K562 (cell line): ENCODE measurements at places on chromosomes 16 and 17.

- DNase-seq = no peak
- no peak overlapping the region for H3K4me3 ChIP-seq
- H3K27ac ChIP-seq = no peak overlapping the region
- no peaks in the 10 kb centered on the region for H3K27me3 ChIP-seq
Measured at GRCh38 chr17:60047590-60047989, 31.1 kb downstream of the HEATR6 start.

- no peaks in the 10 kb centered on the region for H3K27me3 ChIP-seq
- H3K36me3 ChIP-seq = no peaks in the 10 kb centered on the region
- H3K4me3 ChIP-seq = no peak overlapping the region
- DNase-seq = no peak
Measured at GRCh38 chr17:3978421-3979289, 14.4 kb upstream of the ATP2A3 start.

- H3K27me3 ChIP-seq = no peaks in the 10 kb centered on the region
- peak overlapping the region; percentile 85 for H3K27ac ChIP-seq
- peaks cover 88% of the 10 kb centered on the region for H3K36me3 ChIP-seq
Measured at GRCh38 chr16:15879255-15879811, 9.1 kb downstream of the CEP20 start.

DNA sequence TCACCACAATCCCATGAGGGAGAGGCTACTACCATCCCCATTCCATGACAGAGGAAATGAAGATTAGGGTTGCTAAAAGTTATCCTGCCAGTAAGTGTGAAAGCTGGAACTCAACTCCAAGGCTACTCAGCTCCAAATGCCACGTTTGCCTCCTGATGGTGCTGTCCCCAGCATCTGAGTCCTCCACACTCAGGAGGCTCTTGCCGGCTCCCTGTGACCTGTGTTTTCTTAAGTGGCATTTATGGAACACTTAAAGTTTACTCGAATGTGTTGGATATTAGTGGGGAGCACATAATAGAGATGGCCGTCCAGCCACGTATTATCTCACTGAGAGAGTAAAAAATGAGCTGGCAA lies 267.9 kb downstream of the CBLN1 start:
- H3K27ac ChIP-seq = no peak overlapping the region
- H3K36me3 ChIP-seq = no peaks in the 10 kb centered on the region
- H3K4me1 ChIP-seq = no peaks in the 10 kb centered on the region
- DNase-seq = no peak

DNA sequence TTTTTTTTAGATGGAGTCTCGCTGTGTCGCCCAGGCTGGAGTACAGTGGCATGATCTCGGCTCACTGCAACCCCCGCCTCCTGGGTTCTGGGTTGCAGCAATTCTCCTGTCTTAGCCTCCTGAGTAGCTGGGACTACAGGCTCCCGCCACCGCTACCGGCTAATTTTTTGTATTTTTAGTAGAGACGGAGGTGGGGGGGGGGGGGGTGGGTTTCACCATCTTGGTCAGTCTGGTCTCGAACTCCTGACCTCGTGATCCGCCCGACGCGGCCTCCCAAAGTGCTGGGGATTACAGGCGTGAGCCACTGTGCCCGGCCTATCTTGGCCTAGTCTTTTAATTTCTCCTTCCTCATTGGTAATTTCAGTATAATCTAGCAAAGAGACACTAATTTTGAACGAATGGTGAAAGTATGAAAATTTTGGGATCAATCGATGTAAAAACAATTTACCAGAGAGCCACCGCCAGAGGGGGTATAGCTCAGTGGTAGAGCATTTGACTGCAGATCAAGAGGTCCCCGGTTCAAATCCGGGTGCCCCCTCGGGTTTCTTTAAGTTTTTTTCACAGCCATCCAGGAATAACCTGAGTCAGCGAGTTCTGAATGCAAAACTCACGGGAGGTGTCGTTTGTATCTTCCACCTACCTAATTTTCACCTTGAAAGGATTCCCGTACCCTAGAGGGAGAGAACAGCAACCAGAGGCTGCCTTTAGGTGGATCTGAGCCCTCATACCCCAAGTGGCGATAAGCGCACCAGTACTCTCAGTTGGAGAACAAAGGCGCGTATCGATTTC lies 2.5 kb upstream of the LASP1 start:
- H3K4me3 ChIP-seq = peak overlapping the region; percentile 97
- peak; percentile 58 for DNase-seq
- H3K27ac ChIP-seq = peak overlapping the region; percentile 48
- H3K4me1 ChIP-seq = peaks cover 32% of the 10 kb centered on the region
- H3K27me3 ChIP-seq = no peaks in the 10 kb centered on the region
- peaks cover 7% of the 10 kb centered on the region; the same call in 1 of the 3 replicates for H3K36me3 ChIP-seq

- H3K4me1 ChIP-seq = peaks cover 23% of the 10 kb centered on the region
- peaks cover 44% of the 10 kb centered on the region for H3K36me3 ChIP-seq
- H3K27me3 ChIP-seq = no peaks in the 10 kb centered on the region
- no peak overlapping the region for H3K4me3 ChIP-seq
- DNase-seq = peak; percentile 70
Measured at GRCh38 chr16:27547134-27547533, 2.6 kb downstream of the GTF3C1 start.

DNA sequence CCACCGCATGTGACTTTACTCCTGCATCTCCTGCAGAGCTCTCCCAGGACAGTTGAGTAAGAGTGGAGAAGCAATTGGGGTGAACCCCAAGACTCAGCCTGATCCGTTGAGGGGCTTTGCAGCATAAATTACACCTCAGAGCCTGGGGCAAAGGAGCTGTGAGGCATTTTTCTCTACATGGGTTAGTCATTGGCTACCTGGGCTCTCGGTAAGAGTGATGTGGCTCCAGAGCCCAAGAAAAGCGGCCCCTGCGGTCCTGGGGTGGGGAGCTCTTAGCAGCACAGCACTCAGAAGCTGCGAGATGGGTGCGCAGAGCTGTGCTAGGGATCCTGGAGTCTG lies 40.4 kb upstream of the C16orf78 start:
- H3K27ac ChIP-seq = no peak overlapping the region
- no peaks in the 10 kb centered on the region for H3K36me3 ChIP-seq
- no peak for DNase-seq
- H3K27me3 ChIP-seq = no peaks in the 10 kb centered on the region; the same call in 2 of the 3 replicates
- no peaks in the 10 kb centered on the region for H3K4me1 ChIP-seq

- no peak overlapping the region for H3K4me3 ChIP-seq
- DNase-seq = no peak
- no peak overlapping the region for H3K27ac ChIP-seq
- peaks cover 9% of the 10 kb centered on the region; the same call in 1 of the 2 replicates for H3K4me1 ChIP-seq
Measured at GRCh38 chr16:81569361-81570034, 124.9 kb downstream of the CMIP start.

DNA sequence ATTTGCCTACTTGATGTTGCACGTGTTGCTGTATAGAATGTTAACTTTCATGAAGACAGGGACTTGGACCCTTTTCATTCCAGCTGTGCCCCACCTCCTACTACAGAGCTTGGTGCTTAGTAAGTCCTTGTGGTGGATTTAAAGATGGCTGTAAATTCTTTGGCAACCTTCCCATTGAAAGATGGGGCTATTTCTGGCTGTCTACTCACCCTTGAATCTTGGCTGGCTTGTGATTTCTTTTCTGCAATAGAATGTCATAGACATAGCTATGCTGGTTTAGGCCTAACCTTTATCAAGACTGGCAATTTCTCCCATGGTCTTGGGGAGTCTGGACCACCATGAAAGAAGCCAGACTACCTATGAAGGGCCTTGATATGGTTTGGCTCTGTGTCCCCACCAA lies 59.0 kb downstream of the ACSM2A start:
- H3K4me1 ChIP-seq = no peaks in the 10 kb centered on the region
- DNase-seq = no peak
- H3K27me3 ChIP-seq = no peaks in the 10 kb centered on the region

GRCh38 chr16:79451196-79451816 lies 149.2 kb downstream of the MAF start:
- no peak overlapping the region for H3K27ac ChIP-seq
- no peak overlapping the region for H3K4me3 ChIP-seq
- peaks cover 7% of the 10 kb centered on the region for H3K27me3 ChIP-seq
- no peaks in the 10 kb centered on the region for H3K36me3 ChIP-seq
- DNase-seq = no peak
- H3K4me1 ChIP-seq = no peaks in the 10 kb centered on the region

- H3K4me3 ChIP-seq = no peak overlapping the region
- H3K27me3 ChIP-seq = no peaks in the 10 kb centered on the region
- DNase-seq = no peak
- H3K36me3 ChIP-seq = no peaks in the 10 kb centered on the region; the same call in 2 of the 3 replicates
- peaks cover 2% of the 10 kb centered on the region; the same call in 2 of the 3 replicates for H3K4me1 ChIP-seq
- H3K27ac ChIP-seq = peak overlapping the region; percentile 49; the same call in 1 of the 3 replicates
Measured at GRCh38 chr17:81422776-81423697, 27.8 kb downstream of the BAHCC1 start.

- peaks cover 6% of the 10 kb centered on the region; the same call in 1 of the 2 replicates for H3K4me1 ChIP-seq
- H3K36me3 ChIP-seq = no peaks in the 10 kb centered on the region
- H3K27me3 ChIP-seq = no peaks in the 10 kb centered on the region
- no peak overlapping the region for H3K27ac ChIP-seq
- no peak overlapping the region for H3K4me3 ChIP-seq
- DNase-seq = peak; percentile 68
Measured at GRCh38 chr16:15510992-15511391, 76.6 kb downstream of the BMERB1 start.

DNA sequence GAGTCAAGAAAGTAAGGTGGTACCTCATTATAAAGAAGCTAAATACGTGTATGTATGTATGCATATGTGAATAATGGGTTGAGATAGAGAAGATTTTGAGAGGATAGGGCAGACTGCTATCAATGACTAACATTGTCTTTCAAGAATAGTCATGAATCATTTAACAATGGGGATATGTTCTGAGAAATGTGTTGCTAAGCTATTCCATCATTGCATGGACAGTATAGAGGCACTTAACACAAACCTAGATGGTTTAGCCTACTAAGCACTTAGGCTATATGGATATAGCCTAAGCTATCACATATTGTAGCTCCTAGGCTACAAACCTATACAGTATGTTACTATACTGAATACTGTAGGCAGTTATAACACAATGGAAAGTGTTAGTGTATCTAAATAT lies 45.2 kb downstream of the TBC1D26 start:
- H3K27me3 ChIP-seq = no peaks in the 10 kb centered on the region
- no peak for DNase-seq
- no peak overlapping the region for H3K27ac ChIP-seq
- H3K4me3 ChIP-seq = no peak overlapping the region
- H3K36me3 ChIP-seq = no peaks in the 10 kb centered on the region

DNA sequence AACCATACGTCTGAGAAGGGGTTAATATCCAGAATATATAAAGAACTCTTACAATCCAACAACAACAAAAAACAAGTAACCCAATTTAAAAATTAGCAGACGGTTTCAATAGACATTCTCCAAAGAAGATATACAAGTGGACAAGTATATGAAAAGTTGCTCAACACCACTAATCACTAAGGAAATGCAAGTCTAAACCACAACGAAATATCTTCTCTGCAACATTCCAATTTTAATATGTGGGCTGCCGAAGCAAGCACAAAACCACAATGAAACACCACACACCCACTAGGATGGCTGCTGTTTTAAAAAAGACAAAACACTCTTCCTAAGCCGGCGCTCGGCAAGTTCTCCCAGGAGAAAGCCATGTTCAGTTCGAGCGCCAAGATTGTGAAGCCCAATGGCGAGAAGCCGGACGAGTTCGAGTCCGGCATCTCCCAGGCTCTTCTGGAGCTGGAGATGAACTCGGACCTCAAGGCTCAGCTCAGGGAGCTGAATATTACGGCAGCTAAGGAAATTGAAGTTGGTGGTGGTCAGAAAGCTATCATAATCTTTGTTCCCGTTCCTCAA lies 5.9 kb upstream of the SLC13A2 start:
- peaks cover 31% of the 10 kb centered on the region for H3K27me3 ChIP-seq
- DNase-seq = no peak
- H3K36me3 ChIP-seq = no peaks in the 10 kb centered on the region
- no peak overlapping the region for H3K27ac ChIP-seq
- H3K4me3 ChIP-seq = no peak overlapping the region

- DNase-seq = no peak
- H3K27ac ChIP-seq = no peak overlapping the region
- no peaks in the 10 kb centered on the region; the same call in 1 of the 2 replicates for H3K4me1 ChIP-seq
- H3K4me3 ChIP-seq = no peak overlapping the region
Measured at GRCh38 chr17:64950871-64951270, 31.6 kb upstream of the LRRC37A3 start.

DNA sequence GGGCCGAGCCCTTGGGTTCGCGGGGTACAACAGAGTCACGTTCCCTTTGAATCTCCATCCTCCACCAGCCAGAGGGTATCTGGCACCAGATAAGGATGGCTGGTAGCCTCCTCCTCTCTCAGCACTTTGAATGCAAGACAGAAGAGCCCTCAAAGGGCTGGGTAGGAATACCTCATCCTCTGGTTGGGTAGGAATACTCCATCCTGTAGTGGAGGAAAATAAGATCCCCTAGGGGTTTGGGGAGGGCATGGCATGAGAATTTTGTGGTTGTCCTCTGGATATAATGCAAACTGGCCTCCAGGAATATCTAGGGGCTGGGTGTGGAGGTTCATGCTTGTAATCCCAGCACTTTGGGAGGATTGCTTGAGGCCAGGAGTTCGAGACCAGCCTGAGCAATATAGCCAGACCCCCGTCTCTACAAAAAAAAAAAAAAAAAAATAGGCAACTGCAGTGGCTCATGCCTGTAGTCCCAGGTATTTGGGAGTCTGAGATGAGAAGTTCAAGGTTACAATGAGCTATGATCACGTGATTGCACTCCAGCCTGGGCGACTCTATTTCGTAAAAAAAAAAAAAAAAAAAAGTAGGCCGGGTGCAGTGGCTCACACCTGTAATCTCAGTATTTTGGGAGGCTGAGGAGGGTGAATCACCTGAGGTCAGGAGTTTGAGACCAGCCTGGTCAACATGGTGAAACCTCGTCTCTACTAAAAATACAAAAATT lies 2.7 kb downstream of the IGFBP4 start:
- DNase-seq = no peak
- H3K4me3 ChIP-seq = peak overlapping the region; percentile 44; the same call in 1 of the 2 replicates
- no peaks in the 10 kb centered on the region for H3K27me3 ChIP-seq
- H3K27ac ChIP-seq = no peak overlapping the region
- peaks cover 34% of the 10 kb centered on the region for H3K4me1 ChIP-seq

DNA sequence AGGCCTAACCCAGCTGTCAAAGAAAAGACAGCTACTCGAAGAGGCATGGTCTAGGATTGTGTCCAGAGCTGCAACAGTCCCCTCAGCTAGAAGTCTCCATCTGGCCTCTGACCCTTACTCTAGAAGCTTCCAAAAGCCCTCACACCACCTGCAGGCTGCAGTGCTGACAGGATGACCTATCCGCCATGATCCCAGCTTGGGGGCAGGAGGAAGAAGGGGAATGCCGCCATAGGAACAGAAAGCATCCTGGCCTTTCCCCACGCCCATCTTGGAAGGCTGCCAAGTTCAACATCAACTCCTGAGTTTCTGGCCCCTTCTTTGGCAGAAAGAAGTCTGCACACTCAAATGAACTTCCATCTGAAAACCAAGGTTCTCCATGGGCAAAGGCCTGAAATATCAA lies 3.1 kb upstream of the KRT36 start:
- H3K4me3 ChIP-seq = no peak overlapping the region
- DNase-seq = peak; percentile 29
- no peak overlapping the region for H3K27ac ChIP-seq
- H3K27me3 ChIP-seq = peaks cover 12% of the 10 kb centered on the region; the same call in 1 of the 2 replicates
- peaks cover 9% of the 10 kb centered on the region for H3K4me1 ChIP-seq

DNA sequence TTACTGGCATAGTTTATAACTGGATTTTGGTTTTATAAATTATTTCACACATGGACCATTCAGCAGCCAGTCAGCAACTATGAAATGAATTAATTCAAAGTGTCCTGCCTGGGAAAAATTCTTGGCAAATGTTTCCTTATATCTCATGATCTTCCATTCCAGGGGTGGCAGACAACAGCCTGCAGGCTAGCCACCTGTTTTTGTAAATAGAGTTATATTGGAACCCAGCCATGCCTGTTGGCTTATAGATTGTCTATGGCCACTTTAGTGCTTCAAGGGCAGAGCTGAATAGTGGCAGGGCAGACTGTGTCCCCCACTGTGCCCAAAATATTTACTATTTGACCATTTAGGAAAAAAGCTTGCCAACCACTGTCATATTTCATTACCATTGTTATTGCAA lies 613.7 kb downstream of the TMEM114 start:
- H3K36me3 ChIP-seq = peaks cover 88% of the 10 kb centered on the region
- H3K4me1 ChIP-seq = no peaks in the 10 kb centered on the region
- no peaks in the 10 kb centered on the region for H3K27me3 ChIP-seq
- no peak overlapping the region for H3K4me3 ChIP-seq
- DNase-seq = no peak
